Hematopoietic multipotent progenitor cell treated with erythropoietin and hydrocortisone succinate and interleukin-3 and kit ligand, for 17 days (in vitro differentiated cells): ENCODE measurements at places on chromosomes 7 and 10.

DNA sequence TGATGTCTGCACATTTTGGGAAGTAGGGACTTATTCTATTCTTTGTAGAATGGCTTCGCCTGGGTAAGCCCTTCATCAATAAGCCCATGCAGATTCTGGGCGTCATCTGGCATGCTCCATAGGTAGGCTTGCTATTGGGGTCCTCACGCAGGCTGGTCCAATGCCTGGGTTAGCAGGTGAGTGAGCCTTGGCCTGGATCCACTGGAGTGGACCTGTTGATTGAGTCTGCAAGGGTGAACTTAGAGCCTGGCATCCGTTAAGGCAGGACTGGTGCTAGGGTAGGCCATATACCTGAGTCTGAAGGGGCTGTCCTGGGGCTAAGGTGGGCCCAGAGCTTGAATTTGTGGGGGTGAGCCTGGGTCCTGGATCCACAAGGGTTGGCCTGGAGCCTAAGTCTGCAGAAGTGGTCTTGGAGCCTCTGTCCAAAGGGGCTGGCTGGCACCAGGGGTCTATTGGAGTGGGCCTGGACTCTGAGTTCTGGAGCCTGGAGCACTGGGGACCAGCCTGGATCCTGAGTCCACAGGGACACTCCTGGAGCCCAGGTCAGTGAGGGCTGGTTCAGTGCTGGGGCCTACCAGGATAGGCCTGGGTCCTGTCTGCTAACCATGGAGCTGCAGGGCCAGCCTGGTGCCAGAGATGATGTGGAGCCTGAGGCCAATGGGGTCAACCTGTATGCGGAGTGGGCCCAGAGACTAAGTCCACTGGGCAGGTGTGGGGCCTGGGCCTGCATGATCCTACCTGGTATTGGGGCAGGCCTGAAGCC lies 297.7 kb downstream of the PTPRN2 start:
- no peak for DNase-seq

- no peak for DNase-seq
These were observed 134.4 kb upstream of the DLX6 start for GRCh38 chr7:96870934-96871333.

DNA sequence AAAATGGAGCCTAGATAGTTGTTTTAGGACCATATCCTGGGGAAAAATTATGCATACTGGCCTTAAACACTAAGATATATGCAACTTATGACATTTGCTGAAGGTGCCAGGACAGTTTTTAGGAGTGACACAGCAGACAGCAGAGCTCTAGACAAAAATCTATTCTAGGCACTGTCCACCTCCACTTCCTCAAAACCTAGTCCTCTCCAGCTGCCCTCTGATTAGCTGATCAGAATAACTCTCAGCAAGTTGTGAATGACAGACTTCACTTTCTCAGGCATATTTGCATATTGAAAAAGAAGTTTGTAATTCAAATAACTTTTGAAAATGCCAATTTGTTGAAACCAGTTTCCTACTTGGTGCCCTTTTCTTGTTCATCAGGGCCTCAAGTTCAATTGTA lies 152.3 kb upstream of the STEAP4 start:
- no peak for DNase-seq

- DNase-seq = peak; percentile 26
These were observed 7.3 kb downstream of the MMP21 start for GRCh38 chr10:125768219-125768855.

DNA sequence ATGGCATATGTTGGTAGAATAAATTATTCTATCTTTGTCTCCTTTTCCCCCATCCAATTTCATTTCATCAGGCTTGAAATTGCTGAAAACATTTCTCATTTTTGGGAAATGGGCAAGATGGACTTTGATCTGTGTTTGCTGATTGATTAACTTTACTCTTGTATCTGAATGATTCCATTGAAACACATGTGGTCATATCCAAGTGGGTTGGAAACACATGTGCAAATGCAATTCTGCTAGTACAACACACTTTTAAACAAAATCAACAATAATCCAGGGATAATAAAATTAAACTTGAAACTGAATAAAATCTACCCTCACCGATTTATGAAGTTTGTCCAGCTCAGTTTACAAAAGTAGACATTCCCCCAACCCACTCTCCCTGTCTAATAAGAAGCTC lies 96.9 kb downstream of the EPDR1 start:
- no peak for DNase-seq

GRCh38 chr7:25762511-25763462 lies 389.2 kb upstream of the NFE2L3 start:
- no peak for DNase-seq

GRCh38 chr7:77391230-77391629 lies 24.9 kb downstream of the GSAP start:
- DNase-seq = no peak

- DNase-seq = no peak
These were observed 104.7 kb downstream of the SEPTIN7 start for GRCh38 chr7:35905555-35905954.

DNA sequence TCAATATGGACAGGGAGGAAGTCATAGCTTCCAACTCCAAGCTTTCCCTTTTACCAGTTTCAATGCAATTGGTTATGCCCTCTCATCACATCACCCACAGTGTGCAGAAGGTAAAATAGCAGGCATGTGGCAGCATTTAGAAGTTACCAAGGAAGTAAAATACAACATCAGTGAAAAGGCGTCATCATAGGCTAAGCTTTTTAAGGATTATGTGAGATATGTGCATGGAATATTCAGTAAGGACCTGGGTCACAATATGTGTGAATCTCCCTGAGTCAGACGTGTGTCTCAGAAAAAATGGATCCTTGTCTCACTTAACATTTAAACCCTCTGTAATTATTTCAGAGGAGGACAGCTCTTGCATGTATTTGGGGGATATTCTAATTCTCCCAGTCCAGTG lies 522.8 kb upstream of the POM121L12 start:
- no peak for DNase-seq

DNA sequence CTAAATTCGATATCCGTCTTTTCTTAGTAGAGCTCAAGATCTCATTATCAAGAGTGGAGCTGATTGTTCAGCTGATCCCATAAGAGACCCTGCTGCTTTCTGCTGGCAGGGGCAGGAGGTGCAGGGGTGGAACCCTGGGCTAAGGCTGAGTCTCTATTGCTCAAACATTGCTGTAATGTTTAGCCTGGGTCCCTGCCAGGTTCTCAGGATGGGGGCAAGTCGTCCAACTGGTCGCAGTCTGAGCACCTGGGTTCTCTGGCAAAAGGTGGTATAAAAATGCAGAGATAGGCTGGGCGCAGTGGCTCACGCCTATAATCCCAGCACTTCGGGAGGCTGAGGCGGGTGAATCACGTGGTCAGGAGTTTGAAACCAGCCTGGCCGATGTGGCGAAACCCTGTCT lies 62.0 kb upstream of the NRBF2 start:
- no peak for DNase-seq

GRCh38 chr7:42765931-42766330 lies 145.9 kb downstream of the C7orf25 start:
- DNase-seq = no peak

DNA sequence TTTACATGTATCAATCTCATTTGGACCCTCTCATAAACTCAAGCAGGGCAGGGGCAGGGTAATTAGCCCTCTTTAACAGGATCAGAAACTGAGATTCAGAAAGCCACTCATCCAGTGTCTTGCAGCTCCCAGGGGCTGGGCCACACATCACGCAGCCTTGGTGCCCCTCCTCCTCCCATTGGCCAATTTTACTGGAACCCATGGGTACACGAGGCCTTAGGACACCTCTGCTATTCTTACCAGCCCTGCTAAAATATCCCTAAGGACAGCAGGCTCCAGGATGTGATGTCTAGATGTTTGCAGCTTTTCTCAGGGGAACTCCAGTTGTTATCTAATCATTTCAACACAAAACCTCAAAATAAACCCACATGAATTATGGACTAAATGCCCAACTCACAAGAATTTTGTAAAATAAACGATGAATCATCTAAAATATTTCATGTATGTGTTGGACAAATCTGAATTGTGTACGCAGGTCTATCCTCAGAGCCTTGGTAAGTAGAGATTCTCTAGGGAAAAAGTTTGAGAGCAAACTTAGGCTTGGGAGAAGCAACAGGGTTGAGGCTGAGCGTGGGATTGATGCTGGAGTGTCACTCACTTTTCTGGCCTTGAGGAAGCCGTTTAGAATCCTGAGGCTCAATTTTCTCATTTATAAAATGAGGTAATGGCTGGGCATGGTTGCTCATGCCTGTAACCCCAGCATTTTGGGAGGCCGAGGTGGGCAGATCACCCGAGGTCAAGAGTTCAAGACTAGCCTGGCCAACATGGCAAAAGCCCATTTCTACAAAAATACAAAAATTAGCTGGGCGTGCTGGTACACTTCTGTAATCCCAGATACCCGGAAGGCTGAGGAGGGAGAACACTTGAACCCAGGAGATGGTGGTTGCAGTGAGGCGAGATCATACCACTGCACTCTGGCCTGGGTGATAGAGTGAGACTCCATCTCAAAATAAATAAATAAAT lies 69.7 kb upstream of the TNS3 start:
- no peak for DNase-seq

DNA sequence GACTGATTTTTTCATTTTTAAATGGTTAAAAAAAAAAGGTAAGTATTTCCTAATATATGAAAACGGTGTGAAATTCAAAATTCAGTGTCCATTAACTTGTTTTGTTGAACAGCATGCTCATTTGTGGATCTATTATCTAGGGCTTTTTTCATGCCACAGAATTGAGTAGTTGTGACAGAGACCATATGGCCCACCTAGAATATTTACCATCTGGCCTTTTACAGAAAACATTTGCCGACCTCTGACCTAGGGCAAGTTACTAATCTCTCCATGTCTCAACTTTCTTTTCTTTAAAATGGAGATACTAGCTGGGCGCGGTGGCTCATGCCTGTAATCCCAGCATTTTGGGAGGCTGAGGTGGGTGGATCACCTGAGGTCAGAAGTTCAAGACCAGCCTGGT lies 41.3 kb downstream of the GRK5 start:
- DNase-seq = no peak

- DNase-seq = no peak
These were observed 101.0 kb upstream of the NFE2L3 start for GRCh38 chr7:26051021-26051420.

GRCh38 chr10:104090611-104091010 lies 4.9 kb upstream of the COL17A1 start:
- no peak for DNase-seq

DNA sequence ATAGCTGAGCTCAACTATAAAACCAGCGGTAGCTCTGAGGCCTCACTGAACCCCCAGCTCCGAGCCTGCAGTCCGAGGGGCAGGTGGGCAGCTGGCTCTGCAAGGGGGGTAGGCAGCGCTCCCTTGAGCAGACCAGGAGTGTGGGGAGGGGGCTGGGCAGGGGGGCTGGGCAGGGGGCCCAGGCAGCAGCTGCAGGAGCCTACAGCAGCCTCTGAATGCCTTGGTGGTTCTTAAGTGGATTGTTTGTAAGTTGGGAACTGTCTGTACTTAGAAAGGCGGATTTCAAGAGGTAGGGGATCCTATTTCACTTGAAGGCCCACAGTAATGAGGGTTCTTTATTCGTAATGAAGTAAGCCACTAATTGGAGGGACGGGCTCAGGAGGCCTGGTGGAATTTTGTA lies 72.3 kb downstream of the ICA1 start:
- no peak for DNase-seq

DNA sequence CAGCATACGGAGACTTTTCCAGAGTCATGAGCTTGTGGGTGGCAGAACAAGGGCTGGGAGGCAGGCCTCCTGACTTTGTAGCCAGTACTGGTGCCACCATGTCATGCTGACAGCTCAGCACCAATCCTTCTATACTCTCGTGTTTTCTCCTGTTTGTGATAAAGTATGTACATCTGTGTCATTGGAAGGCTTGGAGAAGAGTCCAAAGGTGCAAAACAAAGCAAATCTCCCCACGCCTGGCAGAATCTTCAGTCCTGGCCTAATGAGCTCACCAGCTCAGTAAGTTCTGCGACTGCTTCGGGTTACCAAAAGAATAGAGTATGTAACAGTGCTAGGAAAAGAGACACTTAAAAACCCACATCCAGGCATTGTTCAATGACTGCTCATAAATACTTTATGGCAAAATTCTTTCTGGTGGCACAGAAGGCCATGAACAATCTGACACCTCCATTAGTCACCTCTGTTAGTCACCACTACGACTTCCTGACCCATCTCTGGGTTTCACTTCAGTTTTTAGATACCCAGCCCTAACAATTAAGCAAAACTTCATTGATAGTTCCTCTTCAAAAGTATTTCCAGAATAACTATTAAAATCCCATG lies 24.5 kb downstream of the STEAP1 start:
- no peak for DNase-seq

DNA sequence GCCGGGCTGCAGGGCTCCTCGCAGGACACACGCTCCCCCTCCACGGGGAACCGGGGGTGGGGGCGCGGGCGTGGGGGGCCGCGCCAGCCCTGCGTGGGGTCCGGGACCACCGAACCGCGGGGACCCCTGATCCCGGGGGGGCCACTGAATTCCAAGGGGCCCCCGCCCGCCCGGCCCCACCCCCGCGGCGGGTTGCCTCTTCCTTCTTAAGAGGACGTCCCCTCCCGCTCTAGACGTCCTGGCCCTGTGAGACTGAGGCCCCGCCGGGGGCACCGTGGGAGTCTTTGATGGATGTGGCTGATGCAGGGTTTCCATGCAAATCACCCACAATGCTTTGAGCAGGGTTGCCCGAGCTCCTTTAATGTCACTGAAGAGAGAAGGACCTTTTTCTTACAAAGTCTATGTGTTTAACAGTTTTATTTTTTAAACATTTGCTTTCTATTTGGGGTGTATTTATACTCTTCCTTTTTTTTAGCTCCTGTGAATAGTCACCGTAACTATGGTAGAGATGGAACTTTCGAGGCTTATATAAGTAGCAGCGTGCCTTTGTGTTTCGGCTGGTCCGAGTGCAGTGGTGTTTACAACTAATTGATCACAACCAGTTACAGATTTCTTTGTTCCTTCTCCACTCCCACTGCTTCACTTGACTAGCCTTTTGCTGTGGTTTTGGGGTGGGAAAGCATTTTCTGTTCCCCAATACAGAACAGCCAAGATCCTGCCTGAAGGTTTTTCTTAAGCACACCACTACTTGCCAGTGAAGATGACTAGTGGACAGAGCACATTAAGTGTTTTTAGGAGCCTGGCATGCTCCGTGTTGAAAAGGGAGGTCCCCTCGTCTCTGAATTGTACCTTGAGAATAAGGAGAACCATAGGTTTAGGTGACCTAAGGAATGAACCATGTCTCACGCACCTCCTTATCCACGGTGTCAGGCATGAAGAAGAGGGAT lies 44.8 kb downstream of the PDIA4 start:
- DNase-seq = no peak

GRCh38 chr10:3886191-3886590 lies 101.2 kb upstream of the KLF6 start:
- DNase-seq = no peak

- DNase-seq = no peak
These were observed 14.9 kb upstream of the SP4 start for GRCh38 chr7:21412957-21413356.

DNA sequence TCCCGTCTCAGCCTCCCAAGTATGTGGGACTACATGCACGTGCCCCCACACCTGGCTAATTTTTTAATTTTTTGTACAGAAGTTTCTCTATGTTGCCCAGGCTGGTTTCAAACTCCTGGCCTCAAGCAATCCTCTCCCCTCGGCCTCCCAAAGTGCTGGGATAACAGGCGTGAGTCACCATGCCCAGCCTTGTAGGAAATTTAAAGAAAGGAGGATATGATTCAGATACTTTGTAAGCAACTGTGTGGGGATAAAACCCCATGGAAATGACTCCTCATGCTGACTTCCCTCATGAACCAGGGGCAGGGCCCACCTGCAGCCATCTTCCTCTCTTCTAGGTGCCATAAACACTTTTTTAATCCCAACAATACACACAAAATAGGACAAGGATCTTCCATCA lies 50.2 kb downstream of the APBB1IP start:
- DNase-seq = no peak

- no peak for DNase-seq
These were observed 26.2 kb downstream of the ADK start for GRCh38 chr10:74177140-74177677.
